Left renal cortex interstitium (tissue), 4 donors: ENCODE measurements at places on chromosomes 3 and 15. TPM values are rescaled to one million over a fixed set of nuclear protein-coding genes. Genes with fewer than 3 reads are reported as not detected.

- no peak for DNase-seq
Measured at GRCh38 chr3:56778893-56779292, 22.9 kb downstream of the ARHGEF3 start.

DNA sequence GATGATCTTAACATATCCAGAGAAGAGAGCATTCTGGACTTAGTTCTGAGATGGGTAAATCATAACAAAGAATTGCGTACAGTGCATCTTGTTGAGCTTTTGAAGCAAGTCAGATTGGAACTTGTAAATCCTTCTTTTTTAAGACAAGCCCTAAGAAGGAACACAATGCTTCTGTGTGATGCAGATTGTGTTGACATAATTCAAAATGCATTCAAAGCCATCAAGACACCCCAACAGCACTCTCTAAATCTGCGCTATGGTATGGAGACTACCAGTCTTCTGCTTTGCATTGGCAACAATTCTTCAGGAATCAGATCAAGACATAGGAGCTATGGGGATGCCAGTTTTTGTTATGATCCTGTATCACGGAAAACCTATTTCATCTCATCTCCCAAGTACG is 8.6 kb downstream of the KBTBD12 start:
- DNase-seq, result no peak

Gene CHRM5
- polyA plus RNA-seq, result 0.16 TPM

Gene TCTA
- 35.8 TPM for polyA plus RNA-seq

Gene XRN1
- 33.2 TPM for polyA plus RNA-seq

GRCh38 chr3:124275412-124275811 is 283.5 kb upstream of the ROPN1 start:
- no peak for DNase-seq

GRCh38 chr15:83248151-83249029 is 36.1 kb downstream of the BNC1 start:
- DNase-seq, result peak; percentile 48

Gene RSL24D1
- polyA plus RNA-seq, result 146 TPM

DNA sequence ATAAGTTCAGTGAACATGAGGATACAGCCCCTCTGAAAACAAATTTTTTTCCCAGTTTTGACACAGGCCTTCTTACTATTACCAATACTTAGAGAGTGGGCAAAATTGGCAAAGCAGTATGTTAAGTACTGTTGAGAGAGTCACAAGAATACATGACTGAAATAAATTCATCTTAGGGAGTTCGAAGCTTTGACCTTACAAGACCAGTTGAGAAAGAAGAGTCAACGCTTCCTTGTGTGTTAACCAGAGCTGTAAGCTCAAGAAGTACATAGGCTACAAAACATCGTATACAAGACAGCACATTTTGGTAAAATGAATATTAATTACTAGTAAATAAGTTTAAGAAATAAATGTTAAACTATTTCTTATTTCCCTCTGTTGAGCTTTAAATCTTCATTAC is 164.4 kb upstream of the RORA start:
- DNase-seq, result no peak

- DNase-seq, result no peak
Measured at GRCh38 chr3:149356630-149357029, 20.8 kb downstream of the TM4SF1 start.

DNA sequence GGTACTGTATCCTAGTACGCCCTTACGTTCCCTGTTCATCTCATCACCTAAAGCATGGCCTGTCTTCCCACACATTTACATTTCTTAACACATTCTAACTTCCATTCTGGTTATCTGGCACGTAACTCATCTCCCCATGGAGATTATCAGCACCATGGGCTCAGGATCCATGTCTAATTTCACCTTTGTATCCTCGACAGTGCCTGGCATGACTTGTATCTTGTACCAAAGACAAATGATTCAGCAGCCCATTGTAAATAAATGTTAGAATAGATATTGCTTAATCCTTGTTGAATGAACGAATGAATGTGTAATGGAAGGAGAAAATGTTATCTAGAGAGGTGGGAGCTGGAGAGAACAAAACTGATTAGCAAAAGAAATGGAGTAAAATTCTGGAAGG is 69.7 kb upstream of the TPM1 start:
- no peak for DNase-seq

DNA sequence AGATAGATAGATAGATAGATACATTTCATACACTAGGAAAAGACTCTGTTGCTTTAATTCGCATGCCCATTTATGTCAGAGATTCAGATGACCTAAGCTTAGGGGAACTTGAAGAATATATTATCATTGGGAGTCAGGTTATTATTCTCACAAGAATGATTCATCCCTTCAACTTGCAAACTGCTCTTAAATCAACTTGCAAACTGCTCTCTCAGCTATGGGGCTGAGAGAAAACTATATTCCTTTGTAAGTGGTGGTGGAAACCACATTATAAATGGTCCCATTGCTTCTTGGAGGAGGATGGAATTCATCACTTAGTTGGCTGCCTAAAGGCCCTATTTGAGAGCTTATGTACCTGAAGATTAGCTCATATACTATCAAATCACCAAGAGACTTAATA is 160.9 kb upstream of the STAC start:
- DNase-seq, result no peak

Gene UACA
- 93.6 TPM for polyA plus RNA-seq

- DNase-seq, result no peak
Measured at GRCh38 chr15:90004252-90004651, 3.1 kb downstream of the ZNF710 start.

GRCh38 chr3:112043621-112044201 is 9.2 kb downstream of the TMPRSS7 start:
- no peak for DNase-seq

DNA sequence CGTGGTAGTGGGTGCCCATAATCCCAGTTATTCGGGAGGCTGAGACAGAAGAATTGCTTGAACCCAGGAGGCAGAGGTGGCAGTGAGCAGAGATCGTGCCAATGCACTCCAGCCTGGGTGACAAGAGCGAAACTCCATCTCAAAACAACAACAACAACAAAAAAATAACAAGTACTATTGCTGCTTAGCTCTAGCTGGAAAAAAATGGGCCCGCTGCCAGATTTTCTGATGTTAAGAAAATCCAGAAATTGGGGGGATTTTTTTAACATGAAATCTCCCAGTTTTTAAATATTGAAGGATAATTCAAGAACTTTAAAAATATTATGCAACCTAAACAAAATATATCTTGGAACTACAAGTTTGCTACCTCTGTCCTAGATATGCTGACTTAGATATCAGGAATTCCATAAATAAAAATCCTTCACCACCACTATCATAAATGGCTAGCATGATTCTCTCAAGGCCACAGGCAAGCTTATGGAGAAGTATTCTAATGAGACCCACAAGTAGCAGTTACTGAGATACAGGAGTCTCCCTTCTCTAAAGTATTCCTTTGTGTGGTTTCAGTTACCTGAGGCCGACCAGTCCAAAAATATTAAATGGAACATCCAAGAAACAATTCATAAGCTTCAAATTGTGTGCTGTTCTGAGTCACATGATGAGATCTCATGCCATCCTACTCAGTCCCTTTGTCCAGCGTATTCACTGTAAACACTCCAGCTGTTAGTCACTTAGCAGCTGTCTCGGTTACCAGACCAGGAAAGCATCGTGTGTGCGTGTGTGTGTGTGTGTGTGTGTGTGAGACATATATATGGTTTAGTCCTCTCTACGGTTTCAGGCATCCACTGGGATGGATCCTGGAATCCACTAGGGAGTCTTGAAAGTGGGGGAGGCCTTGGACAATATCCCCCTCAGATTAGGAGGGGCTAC is 277.2 kb downstream of the TBL1XR1 start:
- DNase-seq, result peak; percentile 47

- DNase-seq, result no peak
Measured at GRCh38 chr15:59210186-59210585, 3.5 kb downstream of the LDHAL6B start.

- DNase-seq, result no peak
Measured at GRCh38 chr3:29410220-29410619, 129.3 kb downstream of the RBMS3 start.

GRCh38 chr15:58142827-58143461 is 4.8 kb downstream of the AQP9 start:
- DNase-seq, result no peak

DNA sequence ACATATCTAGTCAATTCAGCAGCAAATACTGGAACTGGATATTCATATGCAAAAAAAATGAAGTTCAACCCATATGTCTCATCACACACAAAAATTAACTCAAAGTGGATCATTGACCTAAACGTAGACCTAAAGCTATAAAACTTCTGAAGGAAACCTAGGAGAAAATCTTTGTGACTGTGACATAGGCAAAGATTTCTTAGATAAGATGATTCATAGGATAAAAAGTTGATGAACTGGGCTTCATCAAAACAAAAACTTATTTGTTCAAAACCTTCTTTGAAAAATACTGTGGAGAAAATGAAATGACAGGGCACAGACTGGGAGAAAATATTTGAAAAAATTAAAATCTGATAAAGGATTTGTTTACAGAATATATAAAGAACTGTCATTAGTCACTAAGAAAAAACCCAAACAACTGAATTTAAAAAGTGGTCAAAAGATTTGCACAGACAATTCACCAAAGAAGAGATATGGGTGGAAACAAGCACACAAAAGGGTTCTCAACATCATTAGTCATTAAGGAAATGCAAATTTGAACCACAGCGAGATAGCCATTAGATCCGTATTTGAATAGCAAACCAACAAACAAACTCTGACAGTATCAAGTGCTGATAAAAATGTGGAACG is 62.8 kb downstream of the ITGB5 start:
- DNase-seq, result no peak

Gene HRG
- 2.4 TPM for polyA plus RNA-seq

GRCh38 chr15:29924750-29925149 is 102.5 kb upstream of the TJP1 start:
- no peak for DNase-seq

DNA sequence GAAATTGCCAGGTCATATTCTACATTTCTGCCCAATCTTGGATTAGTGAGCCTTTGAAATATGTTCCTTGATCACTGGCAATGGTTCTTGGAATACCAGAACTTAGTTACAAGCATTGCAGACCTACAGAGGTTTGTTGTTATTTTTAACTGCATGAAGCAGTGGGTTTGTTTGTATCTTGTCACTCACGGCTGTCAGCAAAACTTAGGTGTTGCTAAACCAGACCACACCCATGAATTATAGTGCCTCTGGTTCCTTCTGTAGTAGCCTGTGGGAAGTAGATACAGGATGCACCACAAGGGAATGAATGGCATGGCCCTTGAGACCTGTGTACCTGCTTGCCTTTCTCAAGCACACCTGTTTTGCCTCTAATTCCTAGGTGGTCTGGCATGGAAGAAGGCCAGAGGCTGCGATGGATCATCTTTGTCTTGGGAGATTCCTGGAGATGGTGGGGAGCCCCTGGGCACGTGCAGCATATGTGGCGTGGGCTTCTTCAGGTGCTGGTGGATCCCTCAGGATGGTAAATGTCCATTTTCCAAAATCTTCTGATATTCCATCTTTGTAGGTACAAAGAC is 138.8 kb downstream of the SNRPN start:
- no peak for DNase-seq

- DNase-seq, result no peak
Measured at GRCh38 chr3:132016061-132017041, 18.5 kb downstream of the CPNE4 start.

DNA sequence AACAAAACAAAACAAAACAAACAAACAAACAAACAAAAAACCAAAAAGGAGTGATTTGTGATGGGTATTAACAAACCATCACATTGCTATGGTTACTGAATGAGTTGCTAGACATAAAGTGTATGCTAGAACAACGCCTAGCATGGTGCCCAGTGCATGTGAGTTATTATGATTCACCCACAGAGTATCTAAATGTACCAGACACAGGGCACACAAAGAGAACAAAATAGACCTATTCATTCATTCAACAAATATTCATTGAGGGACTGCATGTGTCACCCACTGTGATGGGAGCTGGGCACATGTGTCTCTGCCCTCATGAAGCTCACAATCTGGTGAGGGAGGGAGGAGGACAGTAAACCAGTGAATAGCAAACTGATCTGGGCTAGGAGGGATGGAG is 11.6 kb upstream of the ACAN start:
- no peak for DNase-seq
